Muscle of arm (tissue), 14 donors: ENCODE measurements at places on chromosomes 2 and 18. TPM values are rescaled to one million over a fixed set of nuclear protein-coding genes. Genes with fewer than 3 reads are reported as not detected.

The LIPT1 gene
- polyA plus RNA-seq = 7.7 TPM

The EML6 gene
- 26.5 TPM for polyA plus RNA-seq

- no peak for DNase-seq
These were observed 136.1 kb downstream of the EXOC6B start for GRCh38 chr2:72689579-72690195.

GRCh38 chr2:116510117-116510671 is 1304.3 kb upstream of the DDX18 start:
- no peak for DNase-seq

- DNase-seq = peak; percentile 68
These were observed 72.3 kb downstream of the IL1R2 start for GRCh38 chr2:102063941-102064678.

GRCh38 chr2:127932199-127932876 is 46.6 kb upstream of the AMMECR1L start:
- DNase-seq = no peak

DNA sequence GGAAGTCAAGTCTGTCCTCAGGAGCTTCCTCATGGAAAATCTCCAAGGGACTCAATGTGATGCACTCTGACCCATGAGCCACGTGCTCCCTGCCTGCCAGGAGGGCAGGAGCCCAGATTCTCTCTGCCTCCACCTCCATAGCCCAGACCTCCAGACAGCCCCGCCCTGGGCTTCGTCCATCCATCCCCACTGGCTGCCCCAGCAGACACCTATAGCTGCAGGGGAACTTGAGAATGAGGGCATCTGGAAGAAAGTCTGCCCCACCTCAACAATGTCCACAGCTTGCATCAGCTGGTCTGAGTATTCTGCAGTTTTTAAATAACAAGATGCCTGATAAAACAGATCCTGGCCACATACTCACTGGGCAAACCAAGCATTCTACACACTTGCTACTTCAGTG is 418.8 kb upstream of the SMIM21 start:
- no peak for DNase-seq
